Uterus (tissue), 4 donors: ENCODE measurements at places on chromosomes 5 and 9.

- H3K4me3 ChIP-seq = no peak overlapping the region
- no peaks in the 10 kb centered on the region for H3K4me1 ChIP-seq
- no peaks in the 10 kb centered on the region for H3K27me3 ChIP-seq
These were observed 1193.7 kb upstream of the CDH18 start for GRCh38 chr5:21181609-21182125.

- no peaks in the 10 kb centered on the region for H3K36me3 ChIP-seq
- no peak for DNase-seq
- H3K27ac ChIP-seq = no peak overlapping the region
- no peaks in the 10 kb centered on the region for H3K27me3 ChIP-seq
These were observed 146.4 kb downstream of the GCNT1 start for GRCh38 chr9:76605321-76605900.

- H3K36me3 ChIP-seq = no peaks in the 10 kb centered on the region
- no peak overlapping the region for H3K4me3 ChIP-seq
- no peaks in the 10 kb centered on the region for H3K27me3 ChIP-seq
- no peak for DNase-seq
- H3K27ac ChIP-seq = no peak overlapping the region
These were observed 18.4 kb upstream of the CDKN2AIPNL start for GRCh38 chr5:134430001-134430569.

- DNase-seq = no peak
- no peak overlapping the region for H3K27ac ChIP-seq
- H3K27me3 ChIP-seq = no peaks in the 10 kb centered on the region
These were observed 487.9 kb upstream of the DMAC1 start for GRCh38 chr9:8287501-8287900.

DNA sequence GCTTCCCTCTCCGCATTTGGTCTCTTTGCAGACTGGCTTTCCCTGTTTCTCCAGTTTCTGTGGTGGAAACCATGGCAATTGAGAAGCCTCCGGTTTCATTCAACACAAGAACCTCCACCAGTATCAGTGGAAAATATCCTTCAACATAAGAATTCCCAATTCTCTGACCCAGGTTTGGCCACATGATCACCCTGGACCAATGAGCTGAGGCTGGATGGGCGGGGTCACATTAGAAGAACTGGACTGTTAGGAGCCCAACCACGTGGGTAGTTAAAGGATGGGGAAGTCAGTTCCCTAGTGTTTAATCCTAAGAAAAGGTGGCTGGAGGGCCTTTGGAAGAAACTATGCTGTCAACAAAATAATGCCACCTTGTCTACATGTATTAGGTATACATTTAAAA, 336.3 kb downstream of the DMRT2 start:
- H3K4me3 ChIP-seq = no peak overlapping the region
- no peak for DNase-seq
- no peak overlapping the region for H3K27ac ChIP-seq
- H3K27me3 ChIP-seq = no peaks in the 10 kb centered on the region

DNA sequence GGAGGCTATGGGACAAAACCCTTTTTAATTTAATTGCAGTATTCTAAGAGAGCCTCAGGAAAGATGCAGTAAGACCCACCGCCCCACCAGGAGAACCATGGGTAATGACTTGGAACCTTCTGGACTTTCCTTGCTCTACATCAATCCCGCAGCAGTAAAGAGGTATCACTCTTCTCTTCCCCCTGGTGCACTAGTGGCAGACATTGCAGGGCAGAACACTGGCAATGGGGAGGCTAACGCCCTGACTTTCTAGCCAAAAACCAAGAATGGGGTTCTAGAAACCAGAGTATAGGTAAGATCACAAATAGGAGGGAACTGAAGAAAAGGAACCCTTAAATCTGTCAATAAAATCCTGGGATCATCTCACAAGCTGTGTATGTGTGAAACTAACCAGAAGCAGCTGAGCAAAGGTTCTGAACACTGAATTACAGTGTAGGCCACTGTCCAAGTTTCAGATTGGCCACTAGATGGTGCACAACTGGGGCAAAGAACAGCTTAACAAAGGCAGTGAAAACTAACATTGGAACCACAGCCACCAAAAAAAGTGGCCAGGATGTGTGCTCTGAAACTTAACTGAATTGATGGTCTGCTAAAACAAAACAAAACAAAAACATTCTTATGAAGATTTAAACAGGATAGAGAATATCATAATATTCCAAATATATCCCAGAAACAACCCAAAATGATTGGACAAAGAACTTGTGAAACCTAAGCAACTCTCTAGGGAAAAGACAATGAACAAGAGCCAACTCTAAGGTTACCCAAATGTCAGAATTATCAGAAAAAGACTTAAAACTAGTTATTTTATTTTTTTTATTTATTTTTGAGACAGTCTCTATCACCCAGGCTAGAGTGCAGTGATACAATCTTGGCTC, 6.6 kb upstream of the FAM151B start:
- no peak overlapping the region for H3K4me3 ChIP-seq
- no peak overlapping the region for H3K27ac ChIP-seq
- H3K4me1 ChIP-seq = no peaks in the 10 kb centered on the region
- no peaks in the 10 kb centered on the region for H3K36me3 ChIP-seq
- H3K27me3 ChIP-seq = no peaks in the 10 kb centered on the region
